Cardiac septum (tissue), 1 donor: ENCODE measurements at places on chromosomes 7 and 10.

DNA sequence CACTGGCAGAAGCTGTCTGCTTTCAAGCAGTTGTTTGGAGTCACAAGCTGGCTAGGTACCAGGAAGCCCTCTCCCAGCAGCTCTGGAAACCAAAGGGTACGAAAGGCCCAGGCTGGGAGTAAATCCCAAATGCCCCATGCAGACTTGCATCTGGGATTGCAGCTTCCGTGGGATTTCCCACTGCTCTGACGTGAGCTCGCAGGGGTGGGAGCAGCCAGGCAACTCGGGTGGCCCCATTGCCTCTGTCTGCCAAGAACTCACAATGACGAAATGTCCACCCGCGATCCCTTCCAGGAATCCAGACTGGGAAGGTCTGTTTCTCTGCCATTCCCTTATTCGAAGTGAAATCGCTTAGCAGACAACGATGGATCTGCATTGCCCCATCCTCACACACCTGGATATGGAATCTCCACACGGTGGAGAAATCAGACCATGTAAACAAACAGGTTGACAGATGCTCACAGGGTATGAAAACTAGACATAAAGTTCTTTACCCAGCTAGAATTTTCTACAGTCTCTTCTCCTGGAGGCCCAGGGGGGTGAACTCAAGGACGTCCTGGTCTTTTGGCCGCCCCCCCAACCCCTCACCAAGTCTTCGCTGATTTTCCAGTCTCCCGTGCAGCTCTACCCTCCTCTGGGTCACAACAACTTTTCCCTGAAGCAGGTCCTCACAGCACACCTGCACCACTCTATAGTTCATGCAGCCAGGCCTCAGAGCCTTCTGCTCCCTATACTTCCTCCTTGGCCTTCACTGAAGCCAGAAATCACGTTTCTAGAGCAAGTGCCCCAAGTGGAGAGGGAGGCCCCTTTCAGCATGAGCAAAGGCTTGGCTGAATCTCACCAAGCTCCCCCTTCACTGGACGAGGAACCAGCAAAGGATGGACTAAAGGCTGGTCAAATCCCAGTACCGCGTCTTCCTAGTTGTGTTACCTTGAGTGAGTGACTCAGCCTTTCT, 20.0 kb downstream of the SH3PXD2A start:
- peak; percentile 83 for DNase-seq

GRCh38 chr7:99740573-99741440, 5.8 kb upstream of the CYP3A7 start:
- no peak for DNase-seq

DNA sequence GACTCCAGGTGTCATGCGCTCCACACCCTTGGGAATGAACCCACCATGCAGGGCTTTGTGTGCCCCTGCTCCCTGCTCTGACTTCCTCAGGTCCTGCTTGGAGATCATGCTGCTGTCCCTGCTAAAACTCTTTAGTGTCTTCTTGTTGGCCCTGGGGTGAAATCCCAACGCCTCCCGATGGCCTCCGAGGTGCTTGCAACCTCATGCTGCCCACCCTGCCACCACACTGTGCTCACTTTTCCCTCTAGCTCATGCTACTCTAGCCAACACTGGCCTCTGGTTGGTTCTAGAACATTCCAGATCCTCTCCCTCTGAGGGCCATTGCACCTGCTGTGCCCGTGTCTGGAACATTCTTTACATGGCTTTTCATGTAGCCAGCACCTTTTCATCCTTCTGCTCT, 227.7 kb downstream of the ADAM12 start:
- no peak for DNase-seq

DNA sequence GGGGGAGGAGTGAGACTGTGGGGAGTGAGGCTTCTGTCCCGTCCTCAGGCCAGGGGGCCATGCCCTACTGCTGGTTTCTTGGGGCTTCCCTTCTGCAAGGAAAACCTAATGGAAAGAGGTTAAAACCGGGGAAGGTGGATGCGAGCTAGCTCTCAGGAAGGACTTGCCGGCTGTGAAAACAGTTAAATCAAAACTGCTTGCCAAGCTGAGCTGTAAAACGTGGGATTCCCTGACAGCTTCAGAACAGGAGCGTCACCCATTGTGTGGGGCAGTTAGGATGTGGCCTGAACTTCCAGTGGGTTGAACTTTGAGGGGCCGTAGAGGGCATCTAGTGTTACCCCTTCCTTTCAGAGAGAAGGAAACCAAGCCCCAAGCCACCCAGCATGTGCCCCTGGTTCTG, 13.1 kb downstream of the TSPAN15 start:
- DNase-seq = no peak

- no peak for DNase-seq
Observed at GRCh38 chr10:129966889-129967578, 3.0 kb upstream of the EBF3 start.

DNA sequence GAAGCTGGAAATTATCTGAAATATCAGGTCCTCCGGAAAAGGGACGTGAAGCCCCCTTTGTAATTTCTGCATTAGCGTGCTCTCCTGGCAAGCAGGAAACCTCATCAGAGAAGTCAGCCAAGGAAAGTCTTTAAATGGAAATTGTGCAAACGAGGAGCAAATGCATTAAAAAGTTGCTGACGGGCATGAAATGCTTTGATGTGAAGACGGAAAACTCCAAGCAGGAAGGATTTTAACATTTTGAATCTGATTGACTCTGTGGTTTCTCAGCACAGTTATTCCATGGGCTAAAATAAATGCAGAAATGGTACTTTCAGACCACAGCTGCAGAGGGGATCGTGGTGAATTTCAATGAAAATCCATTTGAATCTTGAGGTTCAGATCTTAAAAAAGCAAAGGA, 167.8 kb downstream of the AHR start:
- no peak for DNase-seq
